ENCODE measurements at places on chromosomes 3 and 15.

- DNase-seq, result no peak
These were observed 140.3 kb upstream of the UBE3A start for GRCh38 chr15:25579127-25579526.

GRCh38 chr15:66592505-66593218 is 26.9 kb upstream of the LCTL start:
- no peak for DNase-seq

DNA sequence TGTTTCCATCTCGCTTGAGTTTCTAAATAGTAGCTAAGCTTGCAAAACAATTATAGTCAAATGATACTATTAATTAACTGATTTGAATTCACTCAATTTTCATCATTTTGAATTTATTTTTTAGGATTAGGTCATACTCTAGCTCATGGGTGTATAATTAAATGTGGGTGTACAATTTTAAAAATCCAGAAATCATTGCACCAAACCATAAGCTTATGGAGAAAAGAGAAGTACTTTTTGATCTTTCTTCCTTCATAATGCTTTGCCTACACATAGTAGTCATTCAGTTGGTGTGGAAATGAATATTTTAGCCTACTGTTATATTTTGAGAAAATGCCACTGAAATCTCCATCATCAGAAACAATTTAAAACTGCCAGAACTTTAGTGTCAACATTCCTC is 175.1 kb downstream of the CD47 start:
- DNase-seq, result no peak

GRCh38 chr15:39808909-39809308 is 26.3 kb upstream of the FSIP1 start:
- DNase-seq, result no peak

- DNase-seq, result no peak
These were observed 37.9 kb downstream of the RETNLB start for GRCh38 chr3:108719178-108719806.

DNA sequence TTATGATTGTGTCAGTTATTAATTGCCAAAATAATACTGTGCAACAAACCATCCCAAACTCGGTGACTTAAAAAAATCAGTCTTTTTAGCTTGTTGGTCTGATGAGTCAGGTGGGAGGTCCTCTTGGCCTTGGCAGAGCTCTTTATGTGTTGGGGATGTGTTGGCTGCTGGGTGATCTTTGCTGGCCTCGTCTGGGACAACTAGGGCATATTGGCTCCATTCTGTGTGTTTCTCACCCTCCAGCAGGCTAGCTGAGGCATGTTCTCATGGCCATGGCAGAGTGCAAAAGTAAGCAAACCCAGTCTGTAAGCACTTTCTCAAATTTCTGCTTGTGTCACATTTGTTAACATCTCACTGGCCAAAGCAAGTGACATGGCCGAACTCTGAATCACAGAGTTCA is 251.6 kb downstream of the RPLP1 start:
- DNase-seq, result peak; percentile 24

DNA sequence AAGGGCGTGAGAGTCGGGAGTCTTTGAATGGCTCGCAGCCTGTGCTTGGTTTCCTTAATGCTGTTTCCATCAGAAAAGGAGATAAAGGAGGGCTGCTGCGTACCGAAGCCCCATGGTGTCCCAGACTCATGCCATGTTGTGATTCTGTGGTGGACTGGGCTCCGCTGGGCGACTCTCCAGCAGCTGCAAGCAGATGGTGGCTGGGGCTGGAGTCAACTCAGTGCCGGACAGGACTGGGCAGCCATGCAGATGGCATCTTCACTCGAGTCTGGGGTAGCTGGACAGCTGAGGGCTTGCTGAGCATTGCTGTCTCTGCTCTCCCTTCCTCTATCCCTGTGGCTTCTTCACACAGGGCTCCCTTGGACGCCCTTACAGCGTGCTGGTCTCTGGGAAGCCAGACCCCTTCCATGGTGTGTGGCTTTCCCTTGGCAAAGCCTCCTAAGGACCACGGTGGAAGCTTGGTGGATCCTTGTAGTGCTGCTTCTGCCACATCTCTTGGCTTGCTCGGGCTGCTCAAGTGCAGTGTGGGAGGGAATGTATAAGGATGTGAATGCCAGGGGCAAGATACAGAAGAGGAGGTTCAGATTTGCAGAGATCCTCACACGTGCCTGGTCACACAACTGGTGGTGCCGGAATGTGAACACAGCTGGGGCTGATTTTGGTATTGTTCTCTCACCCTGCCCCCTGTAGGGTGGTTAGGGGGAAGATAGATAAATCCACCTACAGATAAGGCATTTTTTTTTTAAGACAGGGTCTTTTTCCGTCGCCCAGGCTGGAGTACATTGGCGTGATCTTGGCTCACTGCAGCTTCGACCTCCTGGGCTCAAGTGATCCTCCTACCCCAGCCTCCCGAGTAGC is 9.0 kb downstream of the NIPA1 start:
- no peak for DNase-seq

- DNase-seq, result peak; percentile 92
These were observed 894 bp upstream of the CCNL1 start for GRCh38 chr3:157160658-157161424.

DNA sequence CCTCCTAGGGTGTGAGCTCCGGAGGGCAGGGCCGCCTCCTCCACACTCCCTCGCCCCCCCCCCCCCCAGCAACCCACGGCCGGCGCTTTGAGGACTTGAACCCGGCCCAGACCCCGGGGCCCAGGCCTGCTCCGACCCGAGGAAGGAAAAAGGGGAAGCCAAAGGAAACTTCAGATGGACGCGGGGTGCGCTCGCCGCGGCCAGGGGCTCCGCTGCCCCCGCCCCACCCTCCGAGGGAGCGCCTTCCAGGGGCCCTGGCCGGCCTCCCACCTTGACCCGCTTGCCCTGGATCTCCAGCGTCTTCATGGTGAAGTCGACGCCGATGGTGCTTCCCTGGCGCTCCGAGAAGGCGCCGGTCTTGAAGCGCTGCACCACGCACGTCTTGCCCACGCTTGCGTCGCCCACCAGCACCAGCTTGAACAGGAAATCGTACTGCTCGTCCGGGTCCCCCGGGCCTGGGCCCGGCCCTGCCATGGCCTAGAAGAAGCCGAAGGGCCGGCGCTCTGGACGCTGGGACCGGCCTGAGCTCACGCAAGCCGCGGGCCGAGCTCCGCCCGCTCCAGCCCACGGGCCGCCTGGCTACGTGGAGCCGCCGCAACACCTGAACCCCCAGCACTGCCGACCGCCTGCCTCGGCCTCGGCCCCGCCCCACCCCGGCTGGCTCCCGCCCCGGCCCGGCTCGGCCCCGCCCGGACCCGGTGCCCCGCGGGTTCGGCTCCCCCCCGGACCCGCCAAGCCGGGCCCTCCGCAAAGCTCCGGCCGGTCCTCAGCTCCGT is 400 bp downstream of the RAB43 start:
- DNase-seq, result no peak

DNA sequence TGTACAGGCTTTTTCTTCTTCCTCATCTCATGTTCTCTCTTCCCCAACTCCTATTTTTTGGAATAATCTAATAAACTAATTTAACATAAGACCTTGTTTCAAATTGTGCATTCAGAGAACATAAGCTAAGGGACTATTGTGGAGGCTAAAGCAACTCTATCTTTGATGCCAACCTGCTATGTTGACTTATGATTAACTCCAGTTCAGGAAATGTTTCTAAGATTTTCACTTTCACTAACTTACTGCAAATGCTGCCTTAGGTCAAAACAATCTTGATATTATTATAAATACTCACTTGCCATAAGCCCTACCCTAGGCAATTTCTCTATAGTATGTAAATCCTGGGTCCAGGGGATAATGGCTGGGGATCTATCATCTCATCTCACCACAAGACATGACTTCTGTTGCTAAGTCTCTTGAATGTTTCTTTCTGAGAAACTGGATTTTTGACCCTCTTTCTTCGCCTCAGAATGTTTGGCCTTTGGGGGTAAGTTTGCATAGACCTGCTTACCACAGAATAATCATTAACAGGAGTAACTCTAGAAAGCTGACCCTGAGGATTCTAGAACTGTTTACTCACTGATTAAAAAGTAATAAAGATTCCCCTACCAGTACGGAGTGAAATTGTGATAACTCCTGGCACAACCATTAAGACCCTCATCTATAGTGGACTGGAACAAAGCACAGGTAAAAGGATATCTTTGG is 768.1 kb downstream of the GBE1 start:
- DNase-seq, result no peak

DNA sequence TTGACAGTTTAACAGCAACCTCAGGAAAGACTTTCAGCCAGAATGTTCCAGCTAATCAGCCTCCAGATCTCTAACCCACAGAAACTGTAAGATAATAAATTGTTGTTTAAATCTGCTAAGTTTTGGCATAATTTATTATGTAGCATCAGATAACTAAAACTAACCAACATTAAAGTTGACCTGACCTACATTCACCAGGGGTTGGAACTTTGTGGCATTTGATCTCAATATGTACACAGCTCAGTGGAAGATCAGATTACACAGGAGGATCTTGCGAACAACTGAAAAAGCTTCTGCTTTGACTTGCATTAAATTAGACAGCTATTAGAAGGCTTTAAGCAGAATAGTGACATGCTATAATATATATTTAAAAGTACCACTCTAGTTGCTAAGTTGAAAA is 91.4 kb upstream of the POU1F1 start:
- DNase-seq, result no peak

GRCh38 chr15:79897380-79897678 is 515 bp upstream of the MTHFS start:
- DNase-seq, result no peak

DNA sequence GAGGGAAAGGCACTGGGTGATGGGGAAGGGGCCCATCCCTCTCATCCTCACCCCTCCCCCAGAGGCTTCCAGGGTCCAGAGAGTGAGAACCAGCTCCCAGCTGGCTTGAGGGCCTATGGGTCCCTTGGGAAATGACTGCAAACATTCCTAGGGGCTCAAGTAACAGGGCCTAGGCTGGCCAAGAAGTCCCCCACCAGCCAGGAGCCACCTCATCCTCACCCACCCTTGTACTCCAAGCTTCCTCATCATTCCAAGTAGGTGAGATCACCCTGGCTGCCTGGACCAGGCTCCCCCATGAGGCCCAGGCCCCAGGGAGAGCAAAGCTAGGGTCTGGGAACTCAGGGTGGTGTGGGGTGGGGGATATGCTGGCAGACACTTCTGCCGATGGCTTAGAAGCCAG is 14.8 kb downstream of the LOXL1 start:
- peak; percentile 99 for DNase-seq

- no peak for DNase-seq
These were observed 92.9 kb downstream of the RAB11A start for GRCh38 chr15:65962187-65962586.

GRCh38 chr3:136950623-136951022 is 7.2 kb upstream of the IL20RB start:
- DNase-seq, result no peak

GRCh38 chr3:56782906-56783305 is 18.8 kb downstream of the ARHGEF3 start:
- DNase-seq, result no peak

GRCh38 chr3:72568083-72568482 is 280.2 kb downstream of the SHQ1 start:
- DNase-seq, result no peak

DNA sequence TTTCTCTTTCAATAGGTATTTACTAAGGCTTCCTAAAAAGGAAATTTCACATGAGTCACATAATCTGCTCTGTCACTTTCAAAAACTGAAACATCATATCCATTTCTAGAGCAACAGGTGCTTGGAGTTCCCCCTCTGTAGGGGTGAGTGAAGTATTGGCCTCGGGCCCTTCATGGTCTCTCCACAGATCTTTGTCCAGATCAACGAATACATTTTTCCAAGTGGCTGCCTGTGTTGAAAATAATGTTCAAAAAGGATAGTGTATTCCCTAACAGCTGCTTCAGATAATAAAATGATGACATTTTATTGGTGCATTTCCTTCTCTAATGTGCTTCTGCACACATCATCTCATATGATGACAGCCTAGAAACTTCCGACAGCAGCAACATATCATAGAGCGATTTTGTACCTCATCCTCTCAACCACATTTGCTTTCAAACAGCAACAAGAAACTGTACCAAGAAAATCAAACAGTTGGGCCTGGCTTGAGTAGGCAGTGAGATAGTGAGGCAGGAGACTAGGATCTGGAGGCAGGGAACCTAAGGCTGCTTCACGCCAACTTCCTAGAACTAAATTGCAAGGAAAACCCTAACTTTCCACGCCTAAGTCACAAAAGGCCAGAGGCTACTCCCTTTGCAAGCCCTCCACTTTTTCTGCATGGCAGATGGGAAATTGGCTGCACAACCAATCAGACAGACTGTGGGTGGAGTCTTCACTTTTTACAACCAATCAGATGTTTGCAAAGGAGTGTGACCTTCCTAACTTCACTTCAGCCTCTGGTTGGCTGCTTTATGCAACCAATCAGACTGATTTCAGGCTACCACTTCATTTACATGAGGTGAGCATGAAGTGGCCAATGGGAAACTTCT is 340.2 kb downstream of the LRRC3B start:
- DNase-seq, result no peak

DNA sequence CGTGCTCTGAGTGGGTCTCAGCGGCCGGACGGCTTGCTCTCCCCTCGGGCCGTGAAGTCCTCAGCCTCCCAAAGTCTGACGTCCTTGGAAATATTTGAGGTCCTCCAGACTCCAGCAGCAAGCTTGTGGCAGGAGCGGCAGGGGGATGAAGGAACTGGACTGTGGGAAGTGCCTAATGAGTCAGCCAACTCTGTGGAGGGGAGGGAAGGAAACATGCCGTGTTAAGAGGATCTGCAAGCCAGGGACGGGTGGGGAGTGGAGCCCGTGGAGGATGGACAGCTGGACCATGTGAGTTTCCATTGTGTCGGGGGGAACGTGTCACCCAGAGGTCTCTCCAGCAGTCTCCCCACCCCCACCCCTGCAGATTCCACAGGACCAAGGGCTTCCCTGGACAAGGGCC is 39.4 kb upstream of the IDH2 start:
- peak; percentile 34 for DNase-seq

GRCh38 chr3:171260466-171260865 is 199.7 kb downstream of the TNIK start:
- no peak for DNase-seq

- no peak for DNase-seq
These were observed 283.0 kb upstream of the WNT5A start for GRCh38 chr3:55770077-55770476.

- DNase-seq, result peak; percentile 67
These were observed 138.8 kb downstream of the PDZRN3 start for GRCh38 chr3:73485877-73486330.

- DNase-seq, result no peak
These were observed 18.8 kb downstream of the CA12 start for GRCh38 chr15:63362885-63363284.

GRCh38 chr3:151584566-151584965 is 123.7 kb upstream of the IGSF10 start:
- no peak for DNase-seq

DNA sequence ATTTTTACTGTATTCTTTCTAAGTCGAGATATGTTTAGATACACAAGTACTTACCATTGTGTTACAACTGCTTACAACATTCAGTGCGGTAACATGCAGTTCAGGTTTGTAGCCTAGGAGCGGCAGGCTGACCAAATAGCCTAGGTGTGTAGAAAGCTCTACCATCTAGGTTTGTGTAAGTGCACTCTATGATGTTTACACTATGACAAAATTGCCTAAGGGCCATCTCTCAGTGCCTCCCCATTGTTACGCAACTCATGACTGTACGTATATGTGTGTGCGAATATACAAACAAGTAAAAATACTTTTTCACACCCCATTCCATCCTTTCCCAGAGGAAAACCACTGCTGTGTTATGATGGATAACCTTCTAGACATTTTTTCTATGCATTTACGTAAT is 44.3 kb downstream of the PXYLP1 start:
- DNase-seq, result peak; percentile 30

GRCh38 chr3:186258968-186259367 is 103.1 kb downstream of the DGKG start:
- no peak for DNase-seq

All from fibroblast of skin of right biceps (primary cell).